ENCODE measurements at places on chromosomes 1 and 21. TPM values are rescaled to one million over a fixed set of nuclear protein-coding genes. Genes with fewer than 3 reads are reported as not detected.

GRCh38 chr1:212622906-212623305, 14.3 kb downstream of the ATF3 start:
- ATAC-seq = no peak

DNA sequence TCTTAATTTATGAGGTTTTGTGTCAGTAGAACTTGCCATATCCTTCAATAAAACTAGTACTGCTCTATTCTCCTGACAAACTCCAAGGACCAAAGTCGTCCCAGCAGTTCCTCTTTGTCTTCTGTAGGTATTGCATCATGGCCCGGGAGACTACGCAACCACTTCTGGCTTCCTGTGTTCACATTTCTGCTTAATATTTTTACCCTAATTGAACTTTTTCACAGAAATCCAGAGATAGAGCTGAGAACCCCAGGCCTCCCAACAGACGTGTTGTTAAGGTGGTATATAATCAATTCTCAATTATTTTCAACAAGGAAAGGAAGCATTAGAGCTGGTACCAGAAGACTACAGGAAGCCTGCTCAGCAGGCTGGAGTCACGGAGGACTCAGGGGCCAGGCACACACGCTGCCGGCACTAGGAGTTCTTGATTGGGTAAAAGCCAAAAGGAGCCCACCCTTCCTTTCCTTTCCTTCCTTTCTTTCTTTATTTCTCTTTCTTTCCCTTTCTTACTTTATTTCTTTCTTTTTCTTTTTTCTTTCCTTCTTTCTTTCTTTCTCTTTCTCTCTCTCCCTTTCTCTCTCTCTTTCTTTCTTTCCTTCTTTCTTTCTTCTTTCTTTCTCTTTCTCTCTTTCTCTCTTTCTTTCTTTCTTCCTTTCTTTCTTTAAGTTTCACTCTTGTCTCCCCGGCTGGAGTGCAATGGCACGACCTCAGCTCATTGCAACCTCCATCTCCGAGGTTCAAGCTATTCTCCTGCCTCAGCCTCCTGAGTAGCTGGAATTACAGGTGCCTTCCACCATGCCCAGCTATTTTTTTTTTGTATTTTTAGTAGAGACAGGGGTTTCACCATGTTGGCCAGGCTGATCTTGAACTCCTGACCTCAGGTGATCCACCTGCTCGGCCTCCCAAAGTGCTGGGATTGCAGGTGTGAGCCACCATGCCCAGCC, 173.7 kb downstream of the ZBTB18 start:
- ATAC-seq = no peak

C1orf141 gene
- total RNA-seq = 0.71 TPM

GRCh38 chr1:210598135-210598652, 269.5 kb downstream of the HHAT start:
- ATAC-seq = no peak

- ATAC-seq = no peak
Measured at GRCh38 chr1:3789421-3790300, 6.6 kb downstream of the LRRC47 start.

- no peak for ATAC-seq
Measured at GRCh38 chr1:87673748-87674147, 345.1 kb downstream of the LMO4 start.

RHD gene
- total RNA-seq = 0.11 TPM

STIL gene
- total RNA-seq = 33.0 TPM

GRCh38 chr21:42352441-42353095, 1.8 kb upstream of the TFF2 start:
- ATAC-seq = no peak

GPR89B gene
- 13.1 TPM for total RNA-seq
